ENCODE measurements at places on chromosomes 5 and 9.

DNA sequence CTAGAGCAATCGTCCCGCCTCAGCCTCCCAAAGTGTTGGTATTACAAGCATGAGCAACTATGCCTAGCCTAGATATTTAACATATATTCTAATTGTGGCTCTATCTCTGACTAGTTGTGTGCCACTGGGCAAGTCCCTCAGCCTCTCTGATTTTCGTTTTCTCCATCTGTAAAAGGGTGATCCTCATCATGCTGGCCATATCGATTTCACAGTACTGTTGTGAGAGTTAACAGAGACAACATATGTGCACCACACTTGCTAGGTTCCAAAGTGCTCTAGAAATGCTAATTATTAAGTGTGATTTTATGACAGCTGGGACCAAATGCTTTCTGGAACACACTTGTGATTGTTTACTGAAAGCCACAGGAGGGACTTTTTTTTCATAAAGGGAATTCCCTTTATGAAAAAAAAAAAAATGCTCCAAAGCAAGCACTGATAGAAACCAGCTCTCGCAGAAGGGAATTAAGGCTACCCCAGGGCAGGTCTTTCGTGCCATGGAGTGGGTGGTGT lies 78.5 kb upstream of the EPB41L4B start:
- no peak for DNase-seq

DNA sequence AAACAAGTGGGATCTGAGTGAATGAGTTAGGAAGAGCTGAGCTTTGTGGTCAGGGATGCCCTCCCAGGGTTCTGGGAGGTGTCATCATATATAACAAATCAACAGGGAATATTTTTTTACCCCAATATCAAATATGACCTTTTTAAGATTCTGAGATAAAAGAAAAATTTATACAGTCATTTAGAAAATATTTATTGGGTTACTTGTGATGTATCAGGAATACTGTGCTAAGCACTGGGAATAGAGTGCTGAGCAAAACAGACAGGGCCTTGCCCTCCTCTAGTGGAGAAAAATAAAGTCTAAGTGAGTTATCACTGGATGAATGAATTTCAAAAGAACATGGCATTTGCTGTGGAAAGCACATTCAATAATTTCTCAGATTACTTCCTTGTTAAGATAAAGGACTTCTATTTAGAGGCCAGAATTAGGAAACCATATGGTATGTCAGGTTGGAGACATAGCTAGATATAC lies 102.9 kb downstream of the BOD1 start:
- no peak for DNase-seq

- DNase-seq = no peak
Observed at GRCh38 chr9:36946653-36947052, 87.4 kb downstream of the PAX5 start.

- no peak for DNase-seq
Observed at GRCh38 chr5:156385416-156385815, 58.5 kb downstream of the SGCD start.

DNA sequence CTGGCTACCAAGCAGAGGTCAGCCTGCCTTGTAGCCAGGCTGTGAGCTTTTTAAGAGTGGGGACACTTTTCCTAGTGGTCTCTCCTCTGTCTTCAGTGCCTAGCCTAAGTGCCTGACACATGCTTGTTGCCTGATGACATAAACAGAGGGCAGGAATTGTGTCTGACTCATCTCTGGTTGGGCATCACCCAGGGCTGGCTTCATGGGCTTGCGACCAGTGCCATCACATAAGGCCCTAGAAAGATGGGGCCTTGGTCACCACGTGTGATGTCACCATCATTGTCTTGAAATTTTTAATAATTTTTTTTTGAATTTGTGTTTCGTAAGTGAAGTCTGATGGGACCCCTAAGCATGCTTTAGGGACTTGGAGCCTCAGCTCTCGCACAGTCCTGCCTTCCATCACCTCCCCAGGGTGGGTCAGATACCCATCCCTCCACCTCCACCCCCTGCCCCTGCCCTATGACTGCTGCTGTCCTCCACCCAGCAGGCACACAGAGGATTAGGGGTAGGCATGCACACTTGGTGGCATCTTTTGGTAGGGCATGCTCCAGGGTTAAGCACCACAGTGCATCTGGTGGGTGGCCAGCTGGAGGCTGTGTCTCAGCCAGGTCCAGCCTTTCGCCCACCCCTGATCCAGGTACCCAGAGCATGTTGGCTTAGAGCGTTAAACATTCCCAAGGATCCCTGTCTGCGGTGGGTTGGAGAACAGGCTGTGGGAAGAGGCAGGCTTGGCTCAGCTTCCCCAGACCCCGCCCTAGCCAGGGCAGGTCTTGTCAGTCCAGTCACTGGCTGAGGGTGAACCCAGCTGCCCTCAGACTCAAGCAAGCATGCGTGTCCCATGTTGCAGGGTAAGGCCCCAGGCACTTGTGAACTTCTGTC lies 80.1 kb upstream of the SH3PXD2B start:
- peak; percentile 44 for DNase-seq

GRCh38 chr9:73269430-73270101 lies 117.9 kb downstream of the ANXA1 start:
- no peak for DNase-seq

DNA sequence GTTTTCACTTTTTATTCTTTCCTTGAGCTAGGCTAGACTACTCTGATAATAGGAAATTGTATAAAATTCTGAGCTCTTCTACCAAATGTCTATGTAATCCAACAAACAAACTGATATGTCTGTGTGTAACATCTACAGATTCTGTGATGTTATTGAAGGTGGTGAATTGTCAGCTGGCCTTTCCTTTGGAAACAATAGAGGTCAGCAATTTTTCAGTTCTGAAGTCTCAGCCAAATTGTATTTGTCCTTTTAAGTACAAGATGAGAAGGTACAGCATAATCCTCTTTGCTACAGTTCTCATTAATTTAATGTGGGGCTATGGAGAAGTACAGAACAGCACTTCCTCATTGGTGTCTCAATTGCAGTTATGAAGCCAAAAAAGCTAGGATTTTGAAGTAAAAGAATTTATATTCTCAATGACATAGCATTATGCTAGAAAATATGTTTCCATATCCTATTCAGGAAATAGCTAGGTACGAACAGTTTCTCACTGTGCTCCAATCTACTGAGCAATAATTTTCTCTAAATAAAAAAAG lies 198.0 kb downstream of the HINT1 start:
- no peak for DNase-seq

- DNase-seq = no peak
Observed at GRCh38 chr5:72634444-72634843, 127.2 kb upstream of the ZNF366 start.

- peak; percentile 69 for DNase-seq
Observed at GRCh38 chr5:131242728-131243255, 21.1 kb upstream of the CDC42SE2 start.

DNA sequence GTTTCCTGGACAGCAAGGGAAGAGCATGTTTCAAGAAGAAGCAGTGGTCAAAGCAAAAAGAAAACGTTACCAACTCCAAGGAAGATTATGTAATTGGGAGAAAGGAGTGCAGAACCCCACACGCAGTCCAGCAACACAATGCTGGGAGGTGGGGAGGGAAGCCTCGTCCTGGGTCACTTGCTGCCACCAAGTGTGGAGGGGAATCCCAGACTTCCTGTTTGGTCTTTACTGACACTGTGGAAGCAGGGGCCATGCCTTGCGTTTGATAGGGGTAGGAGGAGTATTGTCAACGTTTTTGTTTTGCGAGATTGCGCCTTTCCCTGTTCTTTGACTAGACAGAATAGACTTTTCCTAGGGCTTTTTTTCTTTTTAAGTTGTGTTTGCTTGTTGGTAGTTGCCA lies 421.0 kb downstream of the KDM4C start:
- no peak for DNase-seq

DNA sequence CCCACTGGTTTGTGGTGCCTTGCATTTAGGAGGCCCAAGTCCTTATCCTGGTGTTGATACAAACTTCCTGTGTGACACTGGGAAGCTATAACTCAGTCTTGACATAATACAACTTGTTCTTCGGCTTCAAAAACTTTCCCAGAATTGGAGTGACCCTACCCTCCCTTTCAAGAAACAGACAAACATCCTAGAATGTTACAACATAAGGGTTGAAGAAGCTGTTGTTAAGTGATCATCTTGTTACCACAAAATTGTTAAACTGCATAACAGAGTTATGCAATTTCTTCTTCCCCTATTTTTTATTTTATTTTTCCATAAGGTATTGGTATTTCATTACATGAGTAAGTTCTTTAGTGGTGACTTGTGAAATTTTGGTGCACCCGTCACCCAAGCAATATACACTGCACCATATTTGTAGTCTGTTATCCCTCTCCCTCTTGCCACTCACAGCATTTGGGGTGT lies 21.3 kb downstream of the TLR4 start:
- no peak for DNase-seq

DNA sequence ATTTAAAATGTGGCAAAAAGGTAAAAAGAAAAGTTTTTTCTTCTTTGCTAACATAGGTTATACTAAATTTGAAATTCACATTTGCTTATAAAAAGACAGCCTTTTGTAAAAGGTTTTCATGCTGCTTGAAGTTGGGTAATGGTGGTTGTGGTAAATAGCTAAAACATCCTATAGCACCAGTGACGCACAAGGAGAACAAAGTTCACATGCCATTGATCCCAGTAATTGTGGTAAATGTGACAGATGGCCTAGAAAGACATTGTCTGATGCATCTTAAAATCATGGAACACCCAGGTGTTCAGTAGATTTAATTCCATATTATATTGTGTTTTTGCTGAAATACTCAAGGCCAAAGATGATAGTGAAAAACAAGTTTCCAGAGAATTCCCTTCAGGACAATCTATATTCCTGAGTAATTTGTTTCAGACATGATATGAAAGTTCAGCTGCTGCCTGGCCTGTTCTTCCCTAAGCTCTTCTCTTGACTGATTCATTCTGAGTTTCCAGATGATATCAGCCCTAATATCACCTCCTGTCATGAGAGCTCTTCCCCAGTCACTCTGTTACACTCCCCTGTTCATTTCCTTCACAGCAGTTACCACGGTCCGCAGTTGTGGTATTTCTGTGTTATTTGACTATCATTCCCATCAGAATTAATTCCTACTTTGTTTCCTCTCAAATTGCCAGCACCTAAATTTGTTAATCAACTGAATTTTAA lies 4.6 kb upstream of the FBXL17 start:
- no peak for DNase-seq

DNA sequence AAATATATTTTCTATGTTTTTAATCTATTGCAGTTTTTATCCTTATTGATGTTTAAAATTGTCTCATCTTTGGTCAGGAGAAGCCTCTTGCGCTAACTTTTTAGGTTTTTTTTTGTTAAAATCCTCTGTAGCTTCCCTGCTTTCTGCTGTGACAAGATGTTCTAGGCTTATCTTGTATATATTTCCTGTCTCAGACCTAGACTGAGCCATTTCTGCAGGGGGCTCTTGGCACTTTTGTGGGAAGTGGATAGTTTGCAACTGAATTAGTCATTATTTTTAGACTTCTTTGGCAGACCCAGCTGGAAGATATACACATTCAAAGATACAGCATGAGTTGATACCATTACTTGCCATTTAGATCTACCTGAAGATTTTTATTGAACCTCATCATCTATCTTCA lies 28.8 kb downstream of the TCERG1 start:
- DNase-seq = no peak

DNA sequence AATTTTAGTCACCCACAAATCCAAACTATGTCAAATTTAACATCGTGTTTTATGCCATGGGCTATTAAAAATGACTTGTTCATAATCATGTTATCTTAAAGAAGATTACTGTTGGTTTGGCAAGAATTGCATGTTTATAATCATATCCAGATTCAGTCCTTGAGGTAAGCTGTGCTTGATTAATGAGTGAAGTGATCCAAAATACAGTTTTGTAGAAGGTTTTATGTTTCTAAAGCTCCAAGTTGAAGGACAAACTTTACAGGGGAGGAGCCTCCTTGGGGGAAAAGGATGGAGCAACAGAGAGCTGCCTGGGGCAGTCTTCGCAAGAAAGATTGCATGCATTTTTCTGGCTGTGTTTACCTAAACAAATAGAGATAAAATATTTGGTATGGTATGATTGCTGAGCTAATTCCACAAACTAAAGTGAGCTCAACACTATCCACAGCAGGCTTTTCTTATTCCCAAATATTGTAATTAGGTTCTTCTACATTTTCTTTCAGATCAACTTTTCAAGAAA lies 189.5 kb upstream of the TYRP1 start:
- DNase-seq = no peak

DNA sequence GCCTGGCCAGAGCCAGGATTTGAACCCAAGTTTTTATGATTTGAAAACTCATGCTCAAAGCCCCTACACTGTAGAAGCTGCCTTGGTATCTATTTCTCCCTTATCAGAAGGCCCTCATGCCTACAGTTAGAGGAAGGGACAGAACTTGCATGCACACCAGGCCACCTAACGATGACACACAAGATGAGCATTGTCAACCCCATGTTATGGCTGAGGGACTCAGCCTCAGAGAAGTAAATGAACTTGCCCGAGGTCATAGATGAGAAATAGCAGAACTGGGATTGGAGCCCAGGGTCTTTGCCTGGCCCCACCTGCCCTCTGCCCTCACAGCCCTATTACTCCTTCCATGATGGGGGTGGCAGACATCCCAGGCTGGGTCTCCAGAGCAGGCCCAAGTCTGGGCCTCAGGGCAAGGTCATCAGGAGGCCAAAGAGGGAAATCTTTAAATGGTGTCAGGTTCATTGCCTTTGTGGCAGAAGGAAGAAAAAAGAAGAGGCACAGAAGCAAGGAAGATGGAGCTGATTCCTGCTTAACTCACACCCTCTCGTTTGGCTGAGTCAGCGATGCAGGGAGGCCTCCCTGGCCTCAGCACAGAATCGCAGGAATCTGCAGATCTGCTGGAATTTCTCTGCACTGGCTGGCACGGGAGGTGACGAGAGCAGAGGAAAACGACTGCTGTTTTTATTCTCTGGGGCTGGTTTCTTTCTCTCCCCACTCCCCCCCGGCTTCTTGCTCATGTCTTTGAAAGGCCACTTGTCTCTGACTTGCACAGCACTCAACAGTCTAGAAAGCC lies 20.6 kb upstream of the CRB2 start:
- DNase-seq = peak; percentile 28

- no peak for DNase-seq
Observed at GRCh38 chr9:113502427-113503034, 39.0 kb downstream of the RGS3 start.

DNA sequence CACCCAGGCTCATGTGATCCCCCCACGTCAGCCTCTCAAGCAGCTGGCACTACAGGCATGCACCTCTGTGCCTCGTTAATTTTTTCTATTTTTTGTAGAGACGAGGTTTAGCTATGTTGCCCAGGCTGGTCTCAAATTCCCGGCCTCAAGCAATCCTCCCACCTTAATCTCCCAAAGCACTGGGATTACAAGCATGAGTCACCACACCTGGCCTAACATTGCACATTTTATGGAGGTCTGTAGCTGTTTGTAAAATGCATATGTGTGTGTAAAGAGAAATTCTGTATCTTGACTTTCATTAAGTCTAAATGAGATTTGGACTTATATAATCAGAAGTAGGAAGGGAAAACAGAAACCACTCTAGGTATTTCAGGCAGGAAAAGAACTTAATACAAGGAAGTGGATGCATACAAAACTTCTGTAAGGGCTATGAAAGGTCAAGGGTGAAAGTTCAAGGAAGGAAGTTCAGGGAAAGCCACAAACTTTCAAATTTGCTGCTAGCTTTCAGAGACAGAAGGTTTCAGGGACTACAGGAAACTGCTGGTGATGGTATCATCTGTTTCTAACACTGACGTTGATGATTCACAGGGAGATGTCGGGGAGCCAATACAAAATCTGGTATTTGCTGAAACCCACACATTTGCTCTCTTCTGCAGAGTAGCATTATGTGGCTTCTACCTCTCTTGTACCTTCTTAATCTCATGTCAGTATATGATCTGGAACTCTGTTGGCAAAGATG lies 209.4 kb downstream of the PIK3R1 start:
- no peak for DNase-seq
